ENCODE measurements at places on chromosomes 12 and 14.

GRCh38 chr14:25909045-25909747 lies 688.6 kb downstream of the NOVA1 start:
- no peak for DNase-seq

DNA sequence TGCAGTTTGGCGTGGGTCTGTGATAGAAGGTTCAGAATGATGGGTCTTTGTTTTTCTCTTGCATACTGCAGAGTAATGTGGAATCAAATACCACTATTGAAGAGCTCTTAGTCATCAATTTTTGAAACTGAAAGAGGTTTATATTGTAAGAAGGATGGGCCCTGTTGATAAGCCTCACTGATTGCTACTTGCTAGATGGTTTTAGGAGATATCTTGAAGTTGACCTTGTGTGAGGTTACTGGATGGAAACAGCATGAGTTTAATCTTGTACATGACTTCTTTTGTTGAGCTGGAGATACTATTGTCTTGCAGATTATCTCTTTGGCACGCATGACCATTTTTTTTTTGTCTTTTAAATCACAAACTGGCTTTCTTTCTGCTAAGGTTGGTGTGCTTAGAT lies 13.8 kb downstream of the BICD1 start:
- DNase-seq: no peak

GRCh38 chr12:49565406-49566265 lies 2.3 kb downstream of the MCRS1 start:
- no peak for DNase-seq

GRCh38 chr12:46516238-46516932 lies 143.8 kb upstream of the SLC38A2 start:
- DNase-seq: no peak

GRCh38 chr12:68270358-68270757 lies 17.0 kb upstream of the IL22 start:
- no peak for DNase-seq

GRCh38 chr14:83646228-83646627 lies 1883.7 kb upstream of the FLRT2 start:
- DNase-seq: no peak

GRCh38 chr12:59080101-59080500 lies 159.8 kb upstream of the LRIG3 start:
- DNase-seq: no peak

DNA sequence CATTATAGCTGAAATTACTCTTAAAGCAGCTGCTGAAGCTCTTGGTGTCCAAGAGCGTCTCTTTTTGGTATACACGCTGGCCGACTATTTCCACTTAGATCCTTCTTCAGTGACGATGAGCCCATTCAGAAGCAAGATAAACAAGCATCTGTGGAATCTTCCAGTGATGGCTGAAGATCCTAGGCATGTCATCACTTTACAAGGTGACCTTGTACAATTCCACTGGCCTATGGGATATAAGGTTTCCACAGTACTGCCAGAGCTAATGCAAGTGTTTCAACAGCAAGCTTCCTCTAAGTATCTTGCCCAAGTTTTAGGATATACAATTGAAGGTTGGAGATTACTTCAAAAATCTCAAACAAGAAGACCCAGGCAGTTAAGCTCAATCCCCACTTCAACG lies 47.0 kb downstream of the INTS13 start:
- DNase-seq: no peak

DNA sequence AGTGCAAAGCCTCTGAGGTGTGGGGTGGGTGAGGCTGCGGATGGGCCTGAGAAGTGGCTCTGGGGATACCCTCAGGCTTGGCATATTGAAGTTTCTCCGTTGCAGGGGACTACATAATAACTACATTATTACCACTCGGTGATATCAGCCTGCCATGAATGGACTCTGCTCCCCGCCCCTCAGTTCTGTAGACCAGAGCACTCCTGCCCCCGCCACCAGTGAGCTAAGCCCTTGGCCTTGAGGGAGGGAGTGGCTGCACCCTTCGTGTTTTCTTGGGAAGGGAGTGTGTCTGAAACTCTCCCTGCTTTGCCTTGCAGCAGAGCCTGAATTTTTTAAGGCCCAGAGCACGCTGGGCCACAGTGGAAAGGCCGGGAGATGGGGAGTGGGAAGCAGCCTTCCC lies 1.7 kb downstream of the ORAI1 start:
- DNase-seq: no peak

DNA sequence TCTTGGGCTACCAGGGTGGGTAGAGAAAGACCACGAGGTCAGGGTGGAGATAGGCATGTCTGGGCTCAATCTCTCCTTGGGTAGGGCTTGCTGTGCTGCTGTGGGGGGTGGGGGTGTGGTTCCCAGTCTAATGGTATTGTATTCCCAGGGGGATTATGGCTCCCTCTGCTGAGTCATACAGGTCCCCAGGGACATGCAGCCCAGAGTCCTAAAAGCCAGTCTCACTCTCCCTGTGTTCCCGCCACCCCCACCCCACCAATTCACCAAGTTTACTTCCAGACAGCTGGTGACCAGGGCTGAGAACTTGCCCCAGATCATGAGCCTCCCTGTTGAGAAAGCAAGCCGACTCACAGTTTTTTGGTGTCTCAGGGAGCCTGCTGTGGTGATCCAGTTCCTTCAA lies 367.6 kb downstream of the C12orf75 start:
- peak; percentile 90 for DNase-seq
